Activated CD8-positive, alpha-beta memory T cell treated with anti-CD3 and anti-CD28 coated beads for 1 hour (primary cell): ENCODE measurements at places on chromosomes 5 and 9.

DNA sequence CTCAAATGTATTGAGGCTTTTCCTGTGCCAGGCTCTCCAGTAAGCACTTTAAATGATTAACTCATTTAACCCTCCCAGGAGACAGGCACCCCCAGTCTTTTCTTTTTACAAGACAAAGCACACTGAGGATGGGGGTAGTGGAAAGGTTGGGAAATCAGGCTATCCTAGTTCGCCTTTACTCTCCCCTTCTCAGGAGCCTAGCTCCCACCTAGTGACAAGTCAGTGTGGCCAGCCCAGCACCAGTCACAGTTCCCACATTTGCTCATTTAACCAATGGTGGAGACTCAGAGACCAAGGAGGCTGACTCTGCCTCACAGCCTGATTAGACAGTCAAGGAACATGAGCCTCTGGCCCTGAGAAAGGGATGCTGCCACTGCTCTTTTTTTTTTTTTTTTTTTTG, 3.5 kb downstream of the ALDH7A1 start:
- no peak for DNase-seq

DNA sequence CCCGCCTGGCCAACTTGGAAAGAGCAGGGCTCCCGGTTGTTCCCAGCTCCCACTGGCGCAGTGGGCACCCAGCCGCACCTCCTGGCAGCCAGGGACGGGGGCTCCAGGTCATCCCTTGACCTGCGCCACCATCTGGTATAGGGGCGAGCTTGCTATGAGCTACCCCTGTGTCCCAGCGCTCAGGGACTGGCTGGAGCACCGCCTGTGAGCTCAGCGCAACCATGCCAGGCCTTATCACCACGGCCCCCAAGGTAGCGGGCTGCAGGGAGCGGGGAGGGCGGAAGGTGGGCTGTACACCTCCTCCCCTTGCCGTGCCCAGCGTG, 15.4 kb upstream of the RASA1 start:
- DNase-seq = no peak

DNA sequence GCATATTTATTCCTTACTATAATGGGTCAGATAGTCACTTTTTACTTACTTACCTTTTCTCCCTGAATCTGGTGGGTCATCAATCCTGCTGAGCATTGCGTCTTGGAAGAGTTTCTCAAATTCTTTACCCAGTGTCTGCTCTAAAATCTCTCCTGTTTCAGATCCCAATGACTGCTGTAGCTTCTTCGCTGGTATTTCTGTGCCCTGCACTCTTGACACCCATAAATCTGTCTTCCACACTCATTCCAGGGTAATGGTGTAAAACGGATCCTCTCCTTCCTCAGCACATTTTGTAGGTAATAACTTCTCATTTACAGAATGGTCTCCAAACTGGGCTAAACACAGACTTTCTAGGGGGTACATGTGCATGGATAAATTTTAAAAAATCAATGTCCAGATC, 407.4 kb downstream of the DMAC1 start:
- no peak for DNase-seq

DNA sequence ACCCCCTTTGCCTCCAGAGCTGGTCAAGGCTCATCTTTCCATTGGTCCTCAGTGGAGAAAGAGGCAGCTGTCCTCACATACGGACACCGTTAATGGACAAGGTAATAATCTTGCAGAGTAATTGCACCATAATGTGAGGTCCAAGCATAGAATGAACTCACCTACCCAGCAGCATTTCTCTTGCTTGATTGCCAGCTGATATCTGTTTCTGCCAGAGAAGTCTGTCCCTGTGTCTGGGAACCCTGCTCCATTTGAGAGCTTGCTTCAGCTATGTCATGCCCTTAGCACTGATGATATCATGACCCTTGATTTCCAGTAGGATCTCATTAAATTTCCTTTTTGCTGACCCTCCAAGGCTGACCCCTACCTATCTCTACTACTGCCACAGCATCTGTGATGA, 154.6 kb downstream of the PIK3R1 start:
- DNase-seq = no peak
